CD4-positive, alpha-beta T cell treated with Interleukin-17A for 4 hours (primary cell): ENCODE measurements at places on chromosomes 6 and 20.

GRCh38 chr6:126574301-126574700, 234.4 kb downstream of the CENPW start:
- DNase-seq, result no peak

GRCh38 chr6:31568537-31568961, 3.5 kb upstream of the LTA start:
- peak; percentile 67 for DNase-seq

DNA sequence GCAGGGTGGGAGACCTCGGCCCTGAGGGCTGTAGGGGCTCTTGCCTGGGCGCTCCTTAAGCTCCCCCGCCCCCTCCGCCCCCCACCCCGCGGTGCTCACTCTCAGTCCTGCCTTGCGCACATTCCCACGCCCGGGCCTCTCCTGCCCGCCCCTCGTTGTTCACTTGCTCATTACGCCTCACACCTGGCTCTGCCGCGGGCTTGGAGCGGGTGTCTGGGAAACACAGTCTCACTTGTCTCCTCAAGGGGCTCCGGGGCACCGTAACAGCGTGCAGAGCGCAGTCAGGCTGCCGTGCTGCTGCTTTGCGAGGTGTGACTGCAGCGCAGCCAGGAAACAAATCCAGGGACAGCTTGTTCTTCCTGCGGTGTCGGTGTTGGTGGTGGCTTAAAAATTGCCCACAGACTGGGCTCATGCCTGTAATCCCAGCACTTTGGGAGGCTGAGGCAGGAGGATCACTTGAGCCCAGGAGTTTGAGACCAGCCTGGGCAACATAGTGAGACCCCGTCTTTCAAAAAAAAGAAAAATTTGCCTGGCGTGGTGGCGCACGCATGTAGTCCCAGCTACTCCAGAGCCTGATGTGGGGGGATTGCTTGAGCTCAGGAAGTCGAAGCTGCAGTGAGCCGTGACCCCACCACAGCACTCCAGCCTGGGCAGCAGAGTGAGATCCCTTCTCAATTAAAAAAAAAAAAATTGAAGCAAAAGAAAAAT, 4.6 kb downstream of the NPBWR2 start:
- peak; percentile 14 for DNase-seq

- no peak for DNase-seq
Observed at GRCh38 chr6:108130262-108130661, 35.6 kb upstream of the NR2E1 start.
